ENCODE measurements at places on chromosomes 16 and 17.
A peak's percentile ranks its signal among the peaks of the same experiment; 100 is the strongest.

DNA sequence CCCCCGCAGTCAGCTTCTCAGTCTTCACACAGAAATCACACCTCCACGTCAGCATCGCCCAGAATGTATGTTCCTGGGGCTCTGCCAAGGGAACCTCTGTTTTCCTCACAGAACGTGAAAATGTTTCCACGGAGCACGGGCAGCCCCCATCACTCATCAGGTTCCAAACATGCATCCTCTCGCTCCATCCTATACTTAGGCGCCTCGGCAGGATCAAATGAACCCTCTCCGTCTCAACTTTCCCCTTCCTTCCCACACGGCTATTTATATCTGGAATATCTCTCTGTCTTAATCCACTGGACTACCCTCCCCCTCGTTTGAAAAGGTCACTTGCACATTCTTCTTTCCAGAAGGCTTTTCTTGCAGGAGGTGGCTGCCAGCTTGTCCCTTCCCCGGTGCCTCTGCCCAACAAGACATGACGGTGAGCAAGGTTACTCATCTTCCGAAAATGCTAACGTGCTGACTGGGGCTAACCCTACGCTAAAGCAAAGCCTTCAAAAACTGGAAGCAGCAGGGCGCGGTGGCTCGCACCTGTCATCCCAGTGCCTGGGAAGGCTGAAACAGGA is 21.6 kb downstream of the NXN start:
- no peak for DNase-seq

- no peak for DNase-seq
Measured at GRCh38 chr16:86555704-86556075, 655 bp upstream of the MTHFSD start.

GRCh38 chr16:64280317-64280716 is 841.5 kb downstream of the CDH11 start:
- no peak for DNase-seq

GRCh38 chr16:84239909-84240308 is at the start of gene KCNG4:
TSS of gene KCNG4 (minus strand) at chr16:84240012. CDS start at chr16:84237485, 2,527 bp downstream.
- no peak for DNase-seq

DNA sequence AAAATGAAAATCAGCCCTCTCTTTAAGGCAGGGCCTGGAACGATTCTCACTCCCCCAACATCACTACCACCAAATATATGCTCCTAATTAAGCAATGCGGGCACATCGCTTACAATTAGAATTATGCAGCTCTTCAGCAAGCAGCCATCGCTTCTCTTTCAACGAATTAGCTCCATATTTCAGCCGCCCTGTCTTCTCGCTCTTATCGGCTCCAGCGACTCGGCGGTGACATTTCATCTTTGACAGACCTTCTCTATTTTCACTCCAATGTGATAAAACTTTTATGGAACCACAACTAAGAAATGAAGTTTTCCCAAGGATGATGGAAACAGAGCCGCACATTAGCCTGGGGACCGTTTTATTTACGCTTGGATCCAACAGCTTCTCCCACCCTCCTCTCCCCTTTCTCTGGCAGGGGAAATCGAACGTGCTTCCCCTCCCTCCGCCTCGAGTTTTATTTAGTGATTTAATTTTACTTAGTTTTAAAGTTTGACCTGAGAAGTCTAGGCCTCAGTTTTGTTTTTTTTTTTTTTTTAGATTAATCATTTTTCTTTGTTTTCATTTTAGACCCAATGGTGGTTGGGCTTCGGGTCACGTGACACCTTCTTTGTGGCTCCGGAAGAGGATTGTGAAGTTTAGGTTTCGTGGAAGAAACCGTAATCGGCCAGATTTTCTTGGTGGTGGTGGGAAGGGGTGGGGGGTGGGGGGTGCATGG is 3.1 kb upstream of the HOXB2 start:
- peak; percentile 31 for DNase-seq

DNA sequence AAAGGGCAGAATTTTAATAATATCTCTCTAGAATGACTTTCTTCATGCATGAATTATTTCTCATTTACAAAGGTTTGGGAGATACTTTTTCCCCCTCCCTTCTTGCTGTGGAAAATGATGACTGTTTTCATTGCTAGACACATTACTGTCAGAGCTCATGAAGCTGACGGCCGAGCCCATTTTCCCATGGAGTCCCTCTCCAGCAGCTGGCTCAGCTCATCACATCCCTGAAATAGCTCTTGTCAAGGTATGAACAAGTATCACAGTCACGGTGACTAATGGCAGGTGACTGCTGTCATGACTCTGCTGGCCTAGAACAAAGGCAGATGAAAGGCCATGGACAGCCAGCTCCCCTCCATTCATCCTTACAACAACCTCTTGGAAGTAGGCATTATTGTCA is 208.1 kb downstream of the ABCC12 start:
- DNase-seq, result no peak

DNA sequence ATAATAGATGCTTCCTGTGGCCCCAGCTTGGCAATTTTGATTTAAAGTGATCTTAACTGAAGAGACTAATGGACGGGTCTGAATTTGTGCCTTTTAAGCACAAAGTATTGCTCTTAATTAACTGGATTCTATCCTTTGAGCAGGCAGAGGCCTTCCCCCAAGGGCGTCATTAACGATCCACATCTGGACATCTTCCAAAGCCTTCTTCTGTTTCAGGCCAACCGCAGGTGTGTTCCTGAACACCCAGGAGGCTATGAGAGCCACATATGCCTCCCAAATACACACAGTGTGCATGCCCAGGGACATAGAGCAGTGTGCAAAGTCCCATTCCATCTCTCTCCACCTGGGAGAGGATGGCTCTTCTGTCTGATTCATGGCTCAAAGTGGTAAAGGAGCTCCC is 42.3 kb downstream of the MAPT start:
- DNase-seq, result no peak

DNA sequence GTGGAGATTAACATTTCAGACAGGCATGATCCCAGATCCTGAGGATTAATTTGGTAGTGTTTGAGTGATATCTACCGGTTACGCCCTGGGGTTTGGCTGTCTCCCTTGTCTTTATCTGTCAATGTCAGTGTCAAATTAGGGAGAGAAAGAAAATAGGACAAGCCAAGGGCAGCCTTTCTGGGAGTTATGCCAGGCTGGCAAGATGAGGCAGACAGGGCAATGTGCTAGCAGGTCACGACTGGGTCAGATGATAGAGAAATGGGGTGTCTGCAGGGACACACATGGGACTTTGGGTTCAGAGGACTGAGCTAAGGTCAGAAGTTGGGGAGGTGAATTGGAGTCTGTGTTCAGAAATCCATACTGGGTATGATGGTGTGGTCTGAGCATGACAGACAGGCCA is 27.4 kb upstream of the LYRM9 start:
- no peak for DNase-seq

GRCh38 chr16:17827313-17827712 is 356.6 kb upstream of the XYLT1 start:
- DNase-seq, result no peak

GRCh38 chr17:59436900-59437299 is 105.4 kb downstream of the YPEL2 start:
- DNase-seq, result no peak

GRCh38 chr17:10754109-10754508 is 24.3 kb upstream of the TMEM220 start:
- no peak for DNase-seq

GRCh38 chr16:73794994-73795393 is 501.6 kb upstream of the PSMD7 start:
- DNase-seq, result no peak

DNA sequence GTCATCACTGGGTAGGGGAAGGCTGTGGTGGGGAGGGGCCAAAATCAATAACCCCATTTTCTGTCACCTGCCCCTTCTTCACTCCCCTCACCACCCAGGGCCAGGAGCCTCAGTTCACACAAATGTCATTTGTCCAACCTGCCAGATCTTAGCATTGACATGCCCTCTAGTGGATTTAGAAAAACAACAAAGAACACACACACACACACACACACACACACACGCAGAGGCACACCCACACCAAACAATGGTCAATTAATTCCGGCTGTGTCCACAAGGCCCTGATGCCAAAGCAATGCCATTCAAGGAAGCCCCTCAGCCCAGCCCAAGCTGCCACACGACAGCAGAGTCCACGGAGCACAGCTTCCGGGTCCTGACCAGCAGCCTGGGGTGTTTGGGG is 68.4 kb downstream of the NOG start:
- no peak for DNase-seq

GRCh38 chr16:71230122-71230845 is at the start of gene HYDIN:
TSS of gene HYDIN (minus strand) at chr16:71230722. CDS start at chr16:71186895, 43,827 bp downstream.
- peak; percentile 19 for DNase-seq

DNA sequence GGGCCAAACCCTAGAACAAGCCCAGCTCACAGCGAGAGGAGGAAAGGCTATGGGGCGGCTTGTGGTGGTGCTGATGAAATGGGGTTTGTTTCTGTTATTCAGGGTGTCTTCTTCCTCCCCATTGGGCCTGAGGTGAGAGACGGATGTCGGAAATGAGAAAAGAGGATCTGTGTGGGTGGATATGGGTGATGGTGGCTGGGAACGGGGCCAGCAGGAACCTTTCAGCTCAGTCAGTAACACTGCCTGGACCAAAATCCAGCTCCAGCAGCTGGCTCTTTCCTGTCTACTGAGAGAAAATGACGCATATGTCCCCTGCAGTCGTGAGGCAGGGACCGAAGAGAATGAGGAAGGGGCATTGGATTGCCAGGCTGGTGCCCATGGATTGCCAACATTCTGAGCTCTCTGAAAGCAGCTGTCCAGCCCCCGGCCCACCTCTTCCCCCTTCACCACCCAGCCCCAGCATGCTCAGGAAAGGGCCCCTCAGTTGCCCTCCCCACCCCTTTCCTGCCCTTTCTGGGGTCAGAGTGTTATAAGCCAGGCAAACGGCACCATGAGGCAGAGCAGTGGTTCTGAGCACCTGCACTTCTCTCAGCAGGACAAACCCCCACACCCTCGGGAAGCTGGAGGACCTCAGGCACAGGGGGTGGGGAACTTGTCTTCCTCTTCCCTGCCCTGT is 4.0 kb downstream of the MYH3 start:
- DNase-seq, result no peak
